Activated CD4-positive, alpha-beta T cell treated with anti-CD3 and anti-CD28 coated beads, Interleukin-2, amount 50 U/mL, for 48 hours (primary cell): ENCODE measurements at places on chromosomes 5 and 9.

DNA sequence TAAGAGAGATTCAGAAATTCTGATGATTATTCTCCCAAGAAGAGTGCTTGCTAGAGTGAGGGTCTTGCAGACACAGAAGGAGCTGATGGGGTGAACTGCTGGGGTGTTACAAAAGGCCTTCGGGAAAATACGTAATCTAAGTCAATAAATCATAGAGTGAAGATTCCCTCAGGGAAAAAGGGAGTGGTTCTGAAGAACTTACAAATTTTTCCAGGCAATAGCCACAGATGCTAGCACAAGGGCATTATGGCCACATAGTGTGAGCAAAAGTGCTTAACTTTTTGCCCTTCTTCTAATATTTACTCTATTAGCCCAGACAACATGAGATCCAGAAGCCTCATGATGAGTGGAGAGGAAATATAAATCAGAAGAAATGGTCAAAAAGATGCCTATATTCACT is 137.3 kb downstream of the TMC1 start:
- DNase-seq, result no peak

DNA sequence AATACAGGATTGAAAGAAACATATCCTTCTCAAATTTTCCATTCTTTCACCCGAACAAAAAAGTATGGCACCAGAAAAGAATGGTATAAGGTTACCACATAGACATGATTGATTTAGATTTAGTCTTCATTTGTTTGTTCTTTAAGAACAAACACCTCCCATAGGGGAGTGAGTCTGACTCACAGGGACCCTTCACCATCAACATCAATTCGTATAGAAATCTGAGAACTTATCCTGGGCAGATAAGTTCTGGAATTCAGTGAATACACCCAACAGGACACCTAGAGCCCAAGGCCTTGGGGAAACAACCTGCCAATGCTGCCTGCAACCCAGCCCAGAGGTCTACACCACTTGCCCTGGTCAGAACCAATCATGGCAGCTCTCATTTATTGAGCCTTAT is 46.2 kb downstream of the LHFPL2 start:
- no peak for DNase-seq

- no peak for DNase-seq
Measured at GRCh38 chr9:75938946-75939345, 48.5 kb downstream of the PCSK5 start.

GRCh38 chr9:93115486-93116071 is 18.5 kb downstream of the NINJ1 start:
- DNase-seq, result no peak

DNA sequence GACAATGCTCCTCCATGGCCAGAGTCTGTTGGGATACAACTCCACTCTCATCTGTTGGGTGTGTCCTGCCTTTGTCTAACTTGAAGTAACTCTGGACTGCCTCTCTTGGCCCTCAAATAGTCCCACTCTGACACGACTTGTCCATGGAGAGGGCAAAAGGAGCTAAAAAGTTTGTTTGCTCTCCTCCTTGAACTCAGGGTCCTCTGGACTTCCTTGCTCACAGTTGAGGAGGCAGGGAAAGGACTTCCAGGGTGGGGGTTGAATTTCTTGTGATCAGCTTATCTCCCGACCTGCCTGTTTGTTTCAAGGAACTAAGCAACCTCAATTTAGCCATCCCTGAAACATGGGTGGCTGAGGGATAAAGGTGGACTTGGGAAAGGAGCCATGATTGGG is 11.7 kb downstream of the DNAJB5 start:
- no peak for DNase-seq

DNA sequence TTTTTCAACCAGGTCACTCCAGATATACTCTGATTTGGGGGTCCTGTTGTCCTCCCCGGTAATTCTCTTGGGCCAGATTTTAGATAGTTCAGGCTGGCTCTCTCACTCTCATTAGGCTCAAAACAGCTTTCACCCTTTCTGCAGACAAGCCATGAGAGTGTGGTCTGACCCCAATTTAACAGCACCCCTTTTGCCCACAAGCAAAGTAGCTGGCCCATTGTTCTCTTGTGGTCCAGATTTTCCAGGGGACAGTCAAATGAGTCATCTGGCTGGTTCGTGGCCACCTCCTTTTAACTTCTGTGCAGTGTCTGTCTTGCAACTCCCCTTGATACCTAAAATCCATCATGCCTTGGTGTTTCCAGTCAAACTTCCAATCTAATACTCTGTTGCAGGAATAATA is 16.5 kb downstream of the BHMT2 start:
- DNase-seq, result no peak

- DNase-seq, result no peak
Measured at GRCh38 chr9:96158909-96159575, 142.9 kb downstream of the HSD17B3 start.

- DNase-seq, result no peak
Measured at GRCh38 chr9:82810915-82811314, 252.0 kb downstream of the RASEF start.

GRCh38 chr5:41629897-41630296 is 119.5 kb upstream of the PLCXD3 start:
- no peak for DNase-seq

DNA sequence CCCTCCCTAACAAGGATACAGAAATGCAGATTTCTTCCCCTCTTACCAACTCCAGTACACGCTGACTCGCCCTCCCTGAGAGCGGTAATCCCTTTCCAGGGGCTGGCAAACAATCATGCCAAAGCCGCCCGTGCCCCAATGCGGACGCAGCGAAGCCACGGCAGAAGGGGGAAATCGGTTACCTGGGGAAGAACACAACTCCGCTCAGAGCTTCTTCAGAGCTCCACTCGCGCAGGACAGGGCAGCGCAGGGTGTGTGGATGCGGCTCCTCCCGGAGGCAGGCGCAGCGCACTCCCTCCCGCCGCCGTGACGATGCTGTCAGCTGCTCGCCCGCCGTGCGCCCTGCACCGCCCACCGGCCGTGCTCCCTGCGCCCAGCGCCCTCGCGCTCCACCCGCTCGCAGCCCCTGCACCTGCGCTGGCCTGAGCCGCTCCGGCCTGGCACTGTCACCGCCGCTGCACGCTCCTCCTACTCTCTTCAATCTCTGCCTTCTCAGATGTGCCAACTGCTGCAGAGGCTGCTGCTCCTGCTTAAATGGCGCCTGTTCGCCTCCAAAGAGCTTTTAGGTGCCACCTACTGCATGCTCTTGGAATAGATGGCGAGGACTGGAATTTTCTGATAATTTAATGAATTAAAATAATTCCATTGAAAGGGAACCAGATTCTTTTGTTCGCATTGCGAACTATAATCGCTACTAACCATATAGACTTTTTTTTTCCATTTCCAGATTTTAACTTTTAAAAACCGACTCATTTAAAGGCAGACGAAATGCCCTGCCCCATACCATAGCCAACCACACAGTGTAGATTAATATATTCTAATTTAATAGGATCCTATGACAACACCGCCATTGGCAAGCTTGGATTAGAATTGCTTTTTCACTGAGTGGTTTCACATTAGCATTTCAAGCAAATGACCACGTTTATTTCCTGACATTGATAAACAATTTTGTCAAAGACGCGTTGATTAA is at the start of gene DIRAS2:
Gene DIRAS2, minus strand, starts transcription at position 255 of the 970 bp plus-strand sequence. CDS start 28,997 bp downstream, outside the sequence.
- DNase-seq, result peak; percentile 26

DNA sequence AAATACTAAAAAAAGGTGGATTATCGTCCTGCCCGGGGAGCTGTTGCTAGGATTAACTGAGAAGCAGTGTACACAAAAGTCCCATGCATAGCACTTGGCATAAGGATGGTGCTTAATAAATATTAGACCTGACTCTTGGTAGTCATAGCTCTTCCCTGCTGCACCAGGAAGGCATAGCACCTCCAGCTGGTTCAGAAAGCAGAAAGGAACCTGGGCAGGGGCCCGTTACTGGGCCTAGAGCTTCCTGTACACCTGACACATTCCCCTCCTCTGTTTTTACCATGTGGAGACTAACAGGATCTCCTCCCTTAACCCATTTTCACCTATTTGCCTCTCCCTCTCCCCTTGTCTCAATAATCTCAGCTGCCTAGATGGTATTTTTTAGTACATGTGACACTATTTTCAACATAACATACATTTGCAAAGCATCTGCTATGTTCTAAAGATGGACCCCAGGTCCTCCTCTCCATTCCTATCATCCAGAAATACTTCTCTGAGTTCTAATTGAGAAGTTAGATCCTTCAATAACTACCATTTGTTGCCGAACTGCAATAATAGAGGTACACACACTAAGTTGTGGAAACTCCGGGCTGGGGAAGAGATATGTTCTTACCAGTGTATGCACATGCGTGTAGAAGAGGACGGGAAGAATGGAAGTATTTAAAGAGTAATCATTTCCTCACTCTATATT is 3.2 kb upstream of the ANP32B start:
- no peak for DNase-seq

GRCh38 chr5:91106842-91107511 is 276.1 kb downstream of the ARRDC3 start:
- DNase-seq, result no peak

DNA sequence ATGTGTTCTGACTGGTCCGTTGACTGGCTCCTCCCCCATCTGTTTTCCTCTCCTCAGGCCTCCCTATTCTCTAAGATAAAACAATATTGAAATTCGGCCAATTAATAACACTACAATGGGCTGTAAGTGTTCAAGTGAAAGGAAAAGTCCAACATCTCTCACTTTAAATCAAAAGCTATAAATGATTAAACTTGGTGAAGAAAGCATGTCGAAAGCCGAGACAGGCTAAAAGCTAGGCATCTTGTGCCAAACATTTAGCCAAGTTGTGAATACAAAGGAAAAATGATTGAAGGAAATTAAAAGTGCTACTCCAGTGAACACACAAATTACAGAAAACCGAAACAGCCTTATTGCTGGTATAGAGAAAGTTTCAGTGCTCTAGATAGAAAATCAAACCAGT is 310.6 kb downstream of the SPOCK1 start:
- DNase-seq, result no peak

DNA sequence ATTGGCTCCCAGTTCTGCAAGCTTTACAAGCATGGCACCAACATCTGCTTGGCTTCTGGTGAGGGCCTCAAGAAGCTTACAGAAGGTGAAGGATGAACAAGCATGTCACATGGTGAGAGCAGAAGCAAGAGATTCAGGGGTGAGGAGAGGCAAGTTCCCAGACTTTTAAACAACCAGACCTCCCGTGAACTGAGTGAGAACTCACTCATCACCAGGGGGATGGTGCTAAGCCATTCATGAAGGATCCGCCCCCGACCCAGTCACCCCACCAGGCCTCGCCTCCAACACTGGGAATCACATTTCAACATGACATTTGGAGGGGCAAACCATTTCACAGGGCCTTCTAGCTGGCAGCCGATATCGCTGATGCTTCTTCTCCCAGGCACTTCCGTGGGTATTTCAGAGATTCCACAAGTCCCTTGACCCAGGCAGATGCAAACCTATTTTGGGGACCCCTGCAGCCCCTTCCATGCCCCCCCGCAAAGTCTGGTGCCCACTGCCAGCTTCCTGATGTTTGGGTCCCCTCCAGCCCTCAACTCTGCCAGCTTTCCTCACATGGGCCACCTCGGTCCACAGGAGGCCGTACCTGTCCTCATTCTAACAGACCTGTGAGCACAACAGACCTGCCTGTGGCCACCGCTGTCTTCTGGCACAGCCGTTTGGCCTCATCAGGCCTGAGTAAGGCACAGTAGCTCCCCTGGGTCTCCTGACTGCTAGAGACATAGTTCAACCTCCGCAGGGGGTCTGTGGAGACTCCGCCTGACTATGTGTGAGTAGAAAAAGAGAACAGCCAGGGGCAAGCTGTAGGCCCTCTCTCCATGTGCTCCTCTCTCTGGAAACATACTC is 60.7 kb upstream of the ANGPTL2 start:
- DNase-seq, result no peak

DNA sequence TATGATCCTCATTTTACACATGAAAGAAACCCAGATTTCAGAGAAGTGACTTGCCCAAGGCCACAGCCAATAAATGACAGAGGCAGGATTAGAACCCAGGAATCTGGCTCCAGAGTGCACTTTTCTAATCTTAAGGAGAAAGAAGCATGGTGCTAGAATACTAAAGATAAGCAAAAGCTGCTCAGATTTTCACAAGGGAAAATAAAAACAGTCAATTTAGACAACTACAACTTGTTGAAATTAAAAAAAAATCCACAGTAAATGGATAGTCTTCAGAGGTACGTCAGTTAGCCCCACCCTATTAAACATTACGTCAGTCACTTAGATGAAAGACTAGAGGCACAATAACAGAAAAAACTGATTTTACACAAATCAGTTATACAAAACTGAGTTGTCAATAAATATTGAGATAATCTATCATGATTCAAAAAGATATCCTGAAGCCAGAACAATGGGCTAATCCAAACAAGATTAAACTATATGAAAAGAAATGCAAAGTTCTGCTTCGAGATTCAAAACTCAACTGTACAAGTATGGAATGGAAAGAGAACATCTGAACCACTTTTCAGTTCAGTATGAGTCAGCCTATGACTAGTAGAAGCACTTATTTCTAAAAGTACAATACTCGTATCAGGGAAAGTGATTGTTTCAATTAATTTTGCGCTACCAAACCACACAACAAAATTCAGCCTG is 9.3 kb downstream of the TMEM245 start:
- DNase-seq, result no peak

DNA sequence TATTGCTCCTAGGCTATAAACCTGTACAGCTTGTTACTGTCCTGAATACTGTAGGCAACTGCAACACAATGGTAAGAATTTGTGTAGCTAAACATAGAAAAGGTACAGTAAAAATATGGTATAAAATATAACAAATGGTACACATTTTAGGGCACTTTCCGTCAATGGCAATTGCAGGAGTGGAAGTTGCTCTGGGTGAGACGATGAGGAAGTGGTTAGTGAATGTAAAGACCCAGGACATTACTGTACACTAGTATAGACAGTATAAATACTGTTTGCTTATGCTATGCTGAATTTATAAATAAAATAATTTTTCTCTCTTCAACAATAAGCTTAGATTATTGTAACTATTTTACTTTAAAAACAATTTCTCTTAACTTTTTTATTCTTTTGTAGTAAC is 15.6 kb upstream of the ADRB2 start:
- no peak for DNase-seq

- DNase-seq, result no peak
Measured at GRCh38 chr5:131581702-131582101, 53.3 kb downstream of the RAPGEF6 start.

- no peak for DNase-seq
Measured at GRCh38 chr5:50684721-50685120, 18.3 kb downstream of the PARP8 start.

GRCh38 chr5:54049963-54050362 is 260.4 kb downstream of the ARL15 start:
- DNase-seq, result no peak

DNA sequence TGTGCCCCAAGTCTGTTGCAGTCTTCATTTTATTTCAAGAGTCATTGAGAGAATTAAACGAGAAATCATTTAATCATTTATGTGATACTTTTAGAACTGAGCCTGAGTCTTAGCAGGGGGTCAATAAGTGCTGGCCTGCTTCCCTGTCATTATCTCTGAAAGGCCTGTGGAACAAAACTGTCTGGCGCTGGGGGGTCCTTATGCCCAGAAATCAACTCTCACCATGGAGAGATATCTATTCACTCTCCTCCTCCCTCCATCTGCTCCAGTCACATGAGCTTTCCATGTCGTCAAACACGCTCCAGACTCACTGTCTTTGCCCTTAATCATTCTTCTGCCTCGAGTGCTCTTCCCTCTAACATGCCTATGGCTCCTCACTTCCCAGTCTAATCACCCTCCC is 136.8 kb downstream of the ESM1 start:
- no peak for DNase-seq

GRCh38 chr5:103411711-103412110 is 150.9 kb downstream of the NUDT12 start:
- DNase-seq, result no peak

GRCh38 chr5:68224509-68225187 is 9.1 kb downstream of the PIK3R1 start:
- DNase-seq, result no peak
